ENCODE measurements at places on chromosomes 12 and 14.

DNA sequence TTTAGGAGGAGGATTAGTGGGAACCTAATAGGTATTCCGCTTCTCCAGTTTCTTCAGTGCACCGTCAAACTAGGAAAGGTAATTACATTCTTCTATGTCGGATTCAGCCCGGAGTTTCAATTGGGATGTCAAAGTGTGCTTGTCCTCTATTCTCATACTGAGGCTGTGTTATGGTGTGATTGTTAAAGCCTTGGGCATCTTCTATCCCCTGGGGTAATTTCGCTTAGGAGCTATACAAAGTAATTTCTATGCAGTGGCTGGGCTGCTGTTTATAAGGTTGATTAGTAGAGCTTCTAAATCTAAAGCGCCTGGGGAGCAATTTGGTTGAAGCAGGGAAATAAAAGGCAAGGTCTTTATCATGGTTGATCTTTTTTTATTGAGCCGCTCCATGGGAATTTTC, 399.6 kb downstream of the ZFP36L1 start:
- DNase-seq, result no peak

GRCh38 chr12:41485203-41485602, 297.1 kb downstream of the PDZRN4 start:
- no peak for DNase-seq

GRCh38 chr12:26691234-26691970, 141.6 kb downstream of the ITPR2 start:
- DNase-seq, result peak; percentile 97

GRCh38 chr14:89493877-89494634, 77.0 kb upstream of the FOXN3 start:
- no peak for DNase-seq

DNA sequence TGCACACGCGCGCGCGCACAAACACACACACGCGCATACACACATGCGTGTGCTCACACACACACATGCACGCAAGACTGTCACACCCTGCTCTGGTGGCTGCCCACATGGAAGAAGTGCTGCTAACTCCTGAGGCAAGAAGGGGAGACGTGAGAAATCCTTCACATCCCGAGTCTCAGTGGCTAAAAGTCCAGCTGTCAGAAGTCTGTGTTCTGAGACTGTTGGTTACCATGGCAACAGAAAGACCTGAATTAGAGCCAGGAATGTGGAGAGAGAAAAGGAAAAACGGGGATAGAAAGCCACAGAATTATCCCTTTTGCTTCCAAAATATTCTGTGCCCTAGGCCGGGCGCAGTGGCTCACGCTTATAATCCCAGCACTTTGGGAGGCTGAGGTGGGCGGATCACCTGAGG, 71.2 kb downstream of the PPFIBP1 start:
- peak; percentile 82 for DNase-seq

DNA sequence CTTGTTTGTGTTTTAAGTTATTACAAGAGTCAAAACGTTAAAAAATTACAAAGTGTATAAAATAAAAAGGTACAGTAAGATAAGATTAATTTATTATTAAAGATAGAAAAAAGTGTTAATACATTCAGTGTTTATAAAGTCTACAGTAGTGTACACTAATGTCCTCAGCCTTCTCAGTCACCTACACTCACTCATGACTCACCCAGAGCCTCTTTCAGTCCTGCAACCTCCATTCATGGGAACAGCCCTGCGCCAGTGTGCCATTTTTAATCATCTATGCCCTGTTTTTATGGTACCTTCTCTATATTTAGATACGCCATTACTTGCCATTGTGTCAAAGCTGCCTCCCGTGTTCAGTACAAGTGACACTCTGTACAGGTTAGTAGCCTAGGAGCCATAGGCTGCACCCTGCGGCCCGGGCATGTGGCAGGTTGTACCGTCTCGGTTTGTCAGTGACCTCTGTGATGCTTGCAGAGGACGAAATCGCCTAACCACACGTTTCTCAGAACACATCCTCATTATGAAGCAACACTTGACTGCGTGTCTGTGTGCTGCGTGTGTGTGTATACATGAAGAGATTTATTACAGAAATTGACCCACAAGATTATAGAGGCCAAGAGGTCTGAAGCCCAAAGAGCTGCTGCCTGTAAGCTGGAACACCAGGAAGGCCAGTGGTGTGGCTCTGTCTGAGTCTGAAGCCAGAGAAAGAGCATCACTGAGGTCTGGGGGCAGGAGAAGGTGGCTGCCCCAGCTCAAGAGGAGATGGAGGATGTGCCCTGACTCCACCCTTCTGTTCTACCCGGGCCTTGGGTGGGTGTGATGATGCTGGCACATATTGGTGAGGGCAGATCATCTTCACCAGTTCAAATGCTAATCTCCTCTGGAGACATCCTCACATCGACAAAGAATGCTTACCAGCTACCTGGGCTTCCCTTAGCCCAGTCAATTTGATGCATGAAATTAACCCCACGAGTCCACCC, 116.6 kb upstream of the C14orf180 start:
- no peak for DNase-seq
